T-helper 2 cell (primary cell): ENCODE measurements at places on chromosomes 6 and 20.

GRCh38 chr6:4670290-4670689, 105.9 kb upstream of the CDYL start:
- DNase-seq = no peak

- DNase-seq = no peak
Observed at GRCh38 chr6:132733814-132734213, 20.0 kb upstream of the VNN1 start.

GRCh38 chr20:63619086-63619485, 7.8 kb downstream of the GMEB2 start:
- DNase-seq = no peak

DNA sequence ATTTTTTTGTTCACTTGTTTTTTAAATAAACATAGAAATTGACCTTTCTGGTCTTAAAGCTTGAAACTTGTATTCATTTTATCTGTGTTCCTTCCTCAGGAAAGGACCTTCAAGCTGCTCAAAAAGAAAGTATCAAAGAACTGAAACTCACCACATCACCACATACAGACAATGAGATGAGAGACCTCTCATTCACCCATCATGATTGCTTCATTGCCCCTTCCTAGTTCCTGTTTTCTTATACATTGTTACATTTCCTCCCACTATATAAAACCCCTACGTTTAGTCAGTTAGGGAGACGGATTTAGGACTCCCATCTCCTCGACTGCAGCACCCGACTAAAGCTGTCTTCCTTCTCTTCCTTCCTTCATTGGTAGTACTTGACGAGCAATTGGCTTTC, 180.5 kb upstream of the OPRM1 start:
- DNase-seq = no peak

GRCh38 chr6:116157391-116157790, 31.5 kb upstream of the COL10A1 start:
- DNase-seq = no peak

DNA sequence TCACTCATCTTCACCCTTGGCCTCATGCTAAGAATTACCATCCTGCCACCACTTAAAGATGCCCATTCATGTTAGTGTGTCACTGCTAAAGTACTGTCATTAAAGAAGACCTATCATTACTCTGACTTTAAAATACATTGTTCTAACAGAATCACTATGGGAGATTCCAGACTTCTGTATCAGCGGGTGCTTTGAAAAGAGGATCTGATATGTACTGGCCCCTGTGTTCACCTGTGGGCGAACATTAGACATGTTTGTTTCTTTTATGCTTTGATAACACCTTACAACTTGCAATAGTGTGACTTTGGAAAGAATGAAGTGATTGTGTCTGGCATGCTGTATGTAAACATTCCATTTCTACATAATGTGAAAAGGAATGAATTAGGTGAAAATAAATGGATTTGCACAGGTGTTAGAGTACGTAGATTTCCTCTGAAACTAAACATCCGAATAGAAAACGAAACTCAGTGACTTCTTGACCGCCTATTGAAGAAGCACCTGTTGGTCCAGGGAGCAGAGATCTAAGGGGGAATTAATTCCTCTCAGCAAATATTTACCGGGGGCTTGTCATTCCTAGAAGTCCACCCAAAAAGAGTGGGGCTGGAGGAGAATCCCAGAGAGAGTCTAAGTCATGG, 132.3 kb downstream of the CARMIL1 start:
- DNase-seq = no peak

GRCh38 chr6:55713436-55713835, 134.4 kb upstream of the HMGCLL1 start:
- no peak for DNase-seq

- no peak for DNase-seq
Observed at GRCh38 chr6:170542031-170542719, 10.9 kb downstream of the PSMB1 start.

DNA sequence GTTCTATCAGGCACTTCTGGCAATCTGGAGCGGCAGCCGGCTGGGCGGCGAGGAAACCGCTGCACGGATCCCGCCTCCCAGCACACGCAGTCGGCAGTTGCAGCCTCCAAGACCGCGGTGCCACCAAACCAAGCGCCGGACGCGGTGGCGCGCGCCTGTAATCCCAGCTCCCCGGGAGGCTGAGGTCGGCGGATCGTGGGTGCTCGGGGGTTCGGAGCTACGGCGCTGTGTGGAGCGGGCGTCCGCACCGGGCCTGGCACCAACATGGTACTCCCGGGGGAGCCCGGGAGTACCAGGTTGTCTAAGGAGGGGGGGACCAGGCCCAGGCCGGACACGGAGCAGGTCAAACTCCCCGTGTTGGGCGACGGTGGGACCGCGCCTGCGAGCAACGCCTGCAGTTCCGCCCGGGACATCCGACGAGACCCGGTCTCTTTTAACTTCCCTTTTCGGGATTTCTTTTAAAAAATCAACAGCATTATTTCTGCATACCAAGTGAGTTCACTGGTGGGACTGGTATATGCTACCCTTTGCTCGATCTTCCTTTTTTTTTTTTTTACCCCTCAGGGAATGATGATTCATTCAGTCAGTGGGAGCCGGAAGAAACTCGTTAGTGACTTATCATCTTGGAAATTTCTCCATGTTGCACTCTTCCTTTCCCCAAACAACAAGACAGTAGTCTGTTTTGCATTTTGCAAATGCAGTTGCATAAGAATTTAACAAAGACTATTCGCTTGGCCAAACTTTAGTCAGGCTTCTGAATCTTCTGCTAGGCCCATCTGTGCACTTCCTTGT, 27.6 kb downstream of the ZNF311 start:
- no peak for DNase-seq

GRCh38 chr6:4114123-4114522, 21.3 kb downstream of the ECI2 start:
- no peak for DNase-seq

DNA sequence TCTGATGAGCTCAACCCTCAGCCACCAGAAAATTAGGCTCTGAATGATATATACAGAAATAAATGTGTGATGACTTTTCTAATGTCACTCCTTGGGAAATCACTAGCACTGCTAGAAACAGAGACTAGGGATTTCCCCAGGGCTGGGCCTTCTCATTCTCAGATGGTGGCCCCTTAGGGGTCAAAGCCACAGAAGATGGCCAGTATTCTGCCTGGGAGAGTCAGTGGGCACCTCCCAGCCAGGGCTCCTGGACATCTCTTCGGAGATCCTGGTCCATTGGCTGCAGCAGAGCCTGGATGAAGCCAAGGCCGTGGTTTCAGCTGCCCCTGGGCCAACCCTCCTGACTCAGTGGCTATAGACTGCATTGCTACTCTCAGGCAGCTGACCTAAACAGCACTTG, 276.9 kb upstream of the SUPT3H start:
- DNase-seq = no peak

- DNase-seq = peak; percentile 14
Observed at GRCh38 chr6:169702840-169703246, 917 bp downstream of the C6orf120 start.

GRCh38 chr6:130647246-130647645, 180.0 kb upstream of the SMLR1 start:
- DNase-seq = no peak

GRCh38 chr6:14086701-14087100, 30.9 kb upstream of the CD83 start:
- no peak for DNase-seq

DNA sequence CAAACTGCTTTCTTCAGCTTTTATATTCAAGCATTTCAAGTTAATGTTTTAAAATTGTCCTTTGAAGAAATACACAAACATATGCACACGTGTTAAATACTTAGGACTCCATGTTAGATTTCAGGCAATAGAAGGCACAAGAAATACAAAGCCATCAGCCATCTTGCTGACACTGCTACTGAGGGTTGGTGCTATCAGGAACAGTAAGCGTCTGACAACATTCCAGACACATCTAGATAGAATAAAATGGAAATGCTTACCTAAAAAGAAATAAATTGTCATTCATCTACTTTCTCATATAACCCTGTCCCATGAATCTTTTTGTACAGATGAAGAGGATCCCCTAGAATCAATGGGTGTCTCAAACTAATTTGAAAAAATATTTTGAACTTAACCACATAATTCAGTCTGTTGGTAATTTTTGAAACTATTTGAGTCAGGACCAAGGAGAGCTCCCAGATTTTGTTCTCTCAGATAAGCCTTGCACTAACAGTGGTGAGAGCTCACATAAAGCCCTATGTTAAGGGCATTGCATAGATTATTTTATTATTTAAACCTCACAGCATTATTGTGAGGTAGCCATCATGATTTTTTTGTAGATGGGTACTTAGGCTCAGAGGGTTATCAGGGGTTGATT, 631.1 kb upstream of the POU3F2 start:
- DNase-seq = no peak

GRCh38 chr6:30319146-30319835, 7.4 kb upstream of the TRIM39 start:
- DNase-seq = no peak

- DNase-seq = no peak
Observed at GRCh38 chr20:57161478-57162361, 104.7 kb downstream of the BMP7 start.

DNA sequence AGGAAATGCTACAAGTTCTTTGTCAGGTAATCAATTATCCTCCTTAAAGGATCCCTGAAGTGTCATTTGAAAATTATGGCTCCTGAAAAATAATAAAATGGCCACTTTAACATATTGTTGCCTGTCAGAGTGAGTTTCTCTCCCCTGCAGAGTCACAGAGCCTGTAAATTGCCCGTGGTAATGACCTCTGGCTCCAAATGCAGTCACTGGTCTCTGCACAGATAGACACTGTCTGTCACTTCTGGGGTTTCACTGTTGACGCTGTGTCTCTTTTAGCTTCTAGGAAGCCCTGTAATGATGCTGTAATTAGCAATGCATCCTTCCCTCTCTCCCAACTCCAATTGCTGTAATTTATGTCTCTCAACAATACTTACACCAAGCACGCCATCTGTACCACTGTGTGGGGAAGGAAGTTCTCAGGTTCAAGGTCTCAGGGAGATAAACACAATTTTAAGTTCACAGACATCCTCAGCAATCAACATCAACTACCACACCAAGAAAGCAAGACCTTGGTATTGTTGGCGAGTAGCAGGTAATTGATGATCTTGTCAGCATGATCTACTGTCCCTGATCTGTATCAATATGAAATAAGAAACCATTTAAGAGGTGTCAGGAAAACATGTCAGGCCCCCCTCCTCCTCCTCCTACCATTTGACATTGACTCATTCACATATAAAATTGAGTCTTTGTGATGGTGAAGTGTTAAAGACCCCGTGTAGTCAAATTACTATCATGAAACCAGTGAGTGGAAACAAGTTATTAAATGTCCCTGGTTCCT, 91.2 kb upstream of the SULF2 start:
- no peak for DNase-seq

GRCh38 chr20:50425076-50425475, 85.1 kb upstream of the PTPN1 start:
- no peak for DNase-seq

DNA sequence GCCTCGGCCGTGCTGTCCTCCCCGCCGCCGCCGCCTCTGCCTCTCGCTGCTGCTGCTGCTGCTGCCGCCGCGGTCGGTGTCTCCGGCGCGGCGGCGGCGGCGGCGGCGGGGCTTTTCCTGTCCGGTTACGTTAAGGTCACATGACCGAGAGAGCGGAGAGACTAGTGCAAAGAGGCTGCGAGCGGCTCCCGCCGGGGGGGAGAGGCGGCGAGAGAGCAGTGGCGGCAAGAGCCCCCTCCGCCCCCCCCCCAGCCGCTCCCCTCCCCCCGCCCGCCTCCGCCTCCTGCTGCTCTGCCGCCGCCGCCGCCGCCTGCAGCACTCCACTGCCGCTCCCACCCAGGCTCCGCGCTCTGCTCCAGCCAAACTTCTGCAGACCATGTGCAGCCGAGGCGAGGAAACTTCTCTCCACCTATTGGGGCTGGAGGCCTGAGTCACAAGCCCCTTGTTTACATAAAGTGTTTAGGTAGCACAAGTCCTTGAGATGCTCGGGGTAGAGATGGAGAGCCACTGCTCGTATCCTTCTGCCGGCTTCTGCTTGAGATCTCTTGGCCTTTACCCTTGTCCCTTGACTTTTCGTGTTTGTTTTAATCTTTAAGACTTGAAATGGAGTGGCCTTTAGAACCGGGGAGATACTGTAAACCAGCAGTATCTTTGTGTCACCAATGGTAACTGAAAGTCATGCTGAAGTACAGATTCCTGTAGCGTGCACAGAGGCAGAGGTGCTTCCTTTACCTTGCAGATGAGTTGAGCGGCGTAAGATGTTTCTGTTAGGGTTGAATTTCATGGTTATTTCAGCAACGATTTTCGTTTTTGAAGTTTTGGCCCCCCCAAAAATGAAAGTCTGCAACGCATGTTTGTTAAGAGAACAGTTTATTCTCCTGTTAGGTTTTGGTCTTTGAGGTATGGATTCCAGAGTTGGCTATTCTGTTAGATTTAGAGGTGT, at the start of gene ZBTB2:
ZBTB2 (minus strand) TSS at position 89 of the 943 bp plus-strand sequence. CDS start 17,922 bp downstream, outside the sequence.
- peak; percentile 64 for DNase-seq

DNA sequence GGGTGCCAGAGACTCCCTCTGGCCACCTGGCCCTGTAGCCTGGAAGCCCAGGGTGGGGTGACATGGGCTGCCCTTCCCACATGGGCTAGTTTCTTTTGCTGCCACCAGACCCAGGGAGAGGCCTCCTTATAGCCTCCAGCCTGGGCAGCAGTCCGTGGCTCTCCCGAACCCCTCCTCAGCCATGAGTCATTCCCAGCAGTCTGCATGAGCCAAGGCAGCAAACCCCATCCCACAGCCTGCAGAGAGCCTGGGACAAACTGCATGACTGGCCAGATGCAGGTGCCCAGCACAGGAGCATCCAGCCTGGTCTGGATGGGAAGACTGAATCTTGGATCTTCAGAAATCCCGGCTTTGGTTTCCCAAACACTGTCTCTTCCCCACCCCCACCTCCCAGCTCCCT, 75.7 kb downstream of the MRPL14 start:
- DNase-seq = no peak

GRCh38 chr20:52569201-52569600, 377.6 kb upstream of the ZFP64 start:
- no peak for DNase-seq

DNA sequence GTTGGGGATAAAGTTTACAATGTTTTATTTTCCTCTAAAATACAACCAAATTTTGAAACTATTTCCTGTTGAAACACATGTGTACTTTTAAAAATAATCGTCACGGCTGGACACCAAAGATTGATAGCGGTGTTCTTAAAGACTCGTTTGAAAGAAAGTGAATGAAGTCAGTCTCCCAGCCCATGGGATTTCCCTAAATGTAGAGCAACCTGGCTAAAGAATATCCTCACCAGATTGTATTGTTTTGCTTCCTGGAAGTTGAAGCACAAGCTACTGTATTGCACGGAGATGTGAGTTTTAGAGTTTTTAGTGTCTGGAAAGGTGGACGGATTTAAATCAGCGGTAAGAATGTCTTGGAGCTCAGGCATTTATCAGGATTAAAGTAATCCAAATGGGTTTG, 189.5 kb downstream of the THBS2 start:
- no peak for DNase-seq

DNA sequence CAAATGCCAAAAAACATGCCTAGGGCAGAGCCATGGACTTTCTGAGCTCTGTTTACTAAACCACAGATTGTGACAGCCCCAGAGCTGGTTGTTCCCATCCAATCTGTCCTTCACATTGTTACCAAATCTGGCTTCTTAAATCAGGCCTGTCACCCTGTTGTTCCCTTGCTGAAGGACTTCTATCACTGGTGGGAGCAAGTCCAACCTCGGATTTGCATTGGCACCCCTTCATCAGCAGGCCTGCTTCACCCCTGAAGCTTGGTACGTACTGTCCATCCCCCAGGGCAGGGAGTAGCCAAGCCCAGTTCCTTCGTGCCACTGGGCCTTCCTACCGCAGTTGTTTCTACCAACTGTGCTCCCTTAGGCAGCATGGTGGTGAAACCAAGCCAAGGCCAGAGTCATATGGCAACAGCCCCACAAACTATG, 357.3 kb upstream of the JARID2 start:
- no peak for DNase-seq

- no peak for DNase-seq
Observed at GRCh38 chr20:41540459-41540858, 77.7 kb downstream of the CHD6 start.

- no peak for DNase-seq
Observed at GRCh38 chr6:101439790-101440189, 46.3 kb downstream of the GRIK2 start.
